ENCODE measurements at places on chromosomes 6 and 20.

DNA sequence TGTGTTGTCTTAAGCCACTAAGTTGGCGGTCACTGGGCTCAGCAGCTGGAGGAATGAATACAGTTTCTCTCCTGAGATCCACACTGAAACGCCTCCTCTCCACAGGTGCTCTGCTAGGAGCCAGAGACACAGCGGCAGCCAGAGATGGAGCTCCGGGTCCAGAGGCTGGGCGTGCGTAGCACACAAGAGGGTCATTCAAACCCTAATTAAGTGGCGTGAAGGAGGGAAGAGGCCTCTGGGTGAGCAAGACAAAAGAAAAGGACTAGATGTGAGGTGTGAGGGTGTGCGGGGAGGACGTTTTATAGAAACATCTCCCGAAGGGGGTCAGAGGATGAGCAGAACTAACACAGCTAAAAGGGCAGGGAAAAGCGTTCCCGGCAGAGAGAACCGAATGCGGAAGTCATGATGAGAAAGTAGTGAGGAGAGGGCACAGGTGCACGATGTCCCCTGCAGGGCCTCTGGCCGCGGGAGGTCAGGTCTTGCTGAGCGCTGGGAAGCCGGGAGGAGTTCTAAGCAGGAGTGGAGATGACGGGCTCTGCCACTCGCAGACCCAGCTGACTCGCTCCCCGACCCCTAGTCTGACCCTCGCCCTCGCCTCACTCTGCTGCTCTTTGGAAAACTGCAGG is 54.4 kb downstream of the BMP7 start:
- no peak for DNase-seq

DNA sequence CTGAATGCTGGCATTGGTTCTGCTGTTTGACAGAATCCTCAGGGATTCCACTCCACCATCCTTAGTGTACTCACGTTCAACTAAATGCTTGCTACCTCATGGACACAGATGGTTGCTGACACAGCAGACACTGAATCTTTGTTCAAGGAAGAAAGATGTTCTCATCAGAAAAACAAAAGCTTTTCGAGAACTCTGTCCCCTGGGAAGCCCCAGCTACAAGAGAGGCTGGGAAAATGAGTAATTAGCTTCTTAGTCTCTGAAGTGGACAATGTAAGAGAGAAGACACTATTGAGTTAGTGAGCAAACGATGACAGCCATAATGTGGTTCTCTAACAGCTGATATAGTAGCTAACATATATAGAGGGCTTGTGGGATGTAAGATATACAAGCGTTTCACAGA is 30.9 kb upstream of the ENPP5 start:
- DNase-seq = no peak

GRCh38 chr6:43367245-43367984 is 2.0 kb downstream of the ZNF318 start:
- no peak for DNase-seq

GRCh38 chr6:132400555-132400882 is 756 bp downstream of the MOXD1 start:
- DNase-seq = no peak

DNA sequence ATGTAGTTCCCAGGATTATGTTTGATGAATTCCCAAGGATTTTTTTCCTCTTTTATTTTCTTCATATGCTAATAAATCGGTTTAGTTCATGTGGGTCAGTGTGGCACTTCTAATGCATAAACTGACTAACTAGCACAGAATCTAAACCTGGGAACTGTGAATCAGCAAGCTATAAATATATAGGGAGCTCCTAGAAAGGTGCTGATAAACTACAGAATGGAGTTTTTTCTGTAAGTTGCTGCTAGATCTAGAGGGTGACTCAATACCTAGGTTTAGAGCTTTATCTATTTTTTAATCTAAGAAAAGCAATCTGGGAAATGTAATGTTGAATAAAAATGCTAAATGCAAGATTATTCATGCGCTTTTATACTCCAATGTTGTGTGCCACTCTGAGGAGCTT is 118.8 kb upstream of the PTCHD4 start:
- DNase-seq = no peak

DNA sequence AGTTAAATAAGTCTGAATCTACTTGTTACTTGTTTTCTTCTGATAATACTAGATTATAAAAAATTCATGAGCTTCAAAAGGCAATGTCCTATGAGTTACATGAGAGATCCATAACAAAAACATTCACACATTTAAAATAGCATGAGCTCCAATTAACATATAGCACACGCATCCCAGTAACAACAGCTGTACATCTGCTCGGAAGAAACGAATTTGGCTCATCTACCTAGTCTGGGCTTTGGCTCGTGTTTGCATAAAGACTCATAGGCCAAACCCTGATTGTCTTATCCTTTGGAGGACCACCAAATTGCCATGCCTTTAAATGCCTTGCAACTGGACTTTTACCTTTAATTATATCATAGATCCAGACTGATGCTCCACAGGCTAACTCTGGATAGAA is 259.7 kb upstream of the CHD6 start:
- no peak for DNase-seq

DNA sequence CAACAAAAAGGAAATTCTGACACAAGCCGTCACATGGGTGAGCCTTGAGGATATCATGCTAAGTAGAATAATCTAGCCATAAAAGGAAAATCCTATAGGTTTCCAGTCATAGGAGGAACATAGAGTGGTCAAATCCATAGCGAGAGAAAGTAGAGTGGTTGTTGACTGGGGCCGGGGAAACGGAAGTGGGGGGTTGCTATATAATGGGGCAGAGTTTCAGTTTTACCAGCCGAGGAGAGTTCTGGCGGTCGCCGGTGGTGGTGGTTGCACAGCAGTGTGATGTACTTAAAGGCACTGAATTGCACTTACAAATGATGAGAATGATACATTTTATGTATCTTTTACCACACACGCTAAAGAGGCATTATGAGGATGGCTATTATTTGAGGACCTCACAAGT is 4.9 kb downstream of the GPR31 start:
- no peak for DNase-seq

DNA sequence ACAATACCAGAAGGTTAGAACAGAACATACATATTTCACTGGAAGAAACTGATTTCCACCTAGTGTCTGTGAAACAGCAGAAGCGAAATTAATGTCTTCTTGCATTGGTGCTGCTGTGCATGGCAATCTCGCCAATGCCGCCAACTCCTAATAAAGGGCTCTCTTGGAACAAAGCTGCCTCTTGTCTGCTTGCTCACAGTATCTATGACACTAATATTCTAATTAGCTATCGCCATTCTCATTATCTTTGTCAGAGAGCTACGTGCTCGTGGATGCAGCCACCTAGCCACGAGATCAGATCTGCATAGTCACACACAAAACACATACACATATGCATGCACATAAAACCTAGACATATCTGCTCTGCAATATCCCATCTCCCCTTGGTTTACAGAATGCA is 145.9 kb upstream of the OLIG3 start:
- DNase-seq = no peak

Data from hepatic stellate cell (primary cell).